A549 treated with Mapracorat at 1 μM for 4 hours (cell line): ENCODE measurements at places on chromosomes 1 and 21. TPM values are rescaled to one million over a fixed set of nuclear protein-coding genes. Genes with fewer than 3 reads are reported as not detected.

OXCT2 gene
- 0.27 to 0.59 TPM (median 0.47 TPM) in 5 replicates for total RNA-seq

LRIG2 gene
- total RNA-seq, result 3.2 to 4.0 TPM (median 4.0 TPM) in 5 replicates

SMPDL3B gene
- 1.0 to 1.5 TPM (median 1.2 TPM) in 5 replicates for total RNA-seq

OR2L5 gene
- not detected in 5 replicates for total RNA-seq

IFI44L gene
- total RNA-seq, result not detected in 5 replicates

GPR157 gene
- 3.0 to 8.1 TPM (median 5.7 TPM) in 5 replicates for total RNA-seq

ZNF648 gene
- not detected in 5 replicates for total RNA-seq

CADM3 gene
- total RNA-seq, result 0.06 to 0.15 TPM (median 0.09 TPM) in 4 of 5 replicates, not detected in the other

KCNK2 gene
- total RNA-seq, result 0.09 to 0.10 TPM in 2 of 5 replicates, not detected in the others

PSEN2 gene
- 27.0 to 31.5 TPM (median 28.5 TPM) in 5 replicates for total RNA-seq

TBX19 gene
- total RNA-seq, result 0.35 to 1.00 TPM (median 0.68 TPM) in 5 replicates

TFAP2E gene
- 0.31 to 0.83 TPM (median 0.58 TPM) in 5 replicates for total RNA-seq

ACTL8 gene
- 1.0 to 2.2 TPM (median 1.9 TPM) in 5 replicates for total RNA-seq

PADI4 gene
- total RNA-seq, result not detected in 5 replicates

REN gene
- total RNA-seq, result not detected in 5 replicates

LCE1A gene
- not detected in 5 replicates for total RNA-seq

SLC25A34 gene
- 0.19 to 0.53 TPM (median 0.30 TPM) in 5 replicates for total RNA-seq

FOXO6 gene
- total RNA-seq, result 0.40 to 1.2 TPM (median 0.80 TPM) in 5 replicates

CLEC20A gene
- not detected in 5 replicates for total RNA-seq

MROH9 gene
- not detected in 5 replicates for total RNA-seq

KRTAP19-3 gene
- total RNA-seq, result not detected in 5 replicates

TNFSF4 gene
- total RNA-seq, result 0.04 to 0.06 TPM in 2 of 5 replicates, not detected in the others

NEK2 gene
- total RNA-seq, result 34.9 to 45.6 TPM (median 44.5 TPM) in 5 replicates

HSPA6 gene
- 1.3 to 8.3 TPM (median 1.7 TPM) in 5 replicates for total RNA-seq

FLG2 gene
- total RNA-seq, result not detected in 5 replicates

PGM1 gene
- 32.4 to 37.4 TPM (median 36.3 TPM) in 5 replicates for total RNA-seq

GUCA2B gene
- total RNA-seq, result 0.46 TPM in 1 of 5 replicates, not detected in the others

FOXD3 gene
- 0.32 to 1.0 TPM (median 0.73 TPM) in 5 replicates for total RNA-seq

KRTAP10-8 gene
- total RNA-seq, result not detected in 5 replicates

GPR37L1 gene
- 0.10 to 0.16 TPM (median 0.15 TPM) in 5 replicates for total RNA-seq

LCE2C gene
- not detected in 5 replicates for total RNA-seq

FCER1G gene
- total RNA-seq, result 0.28 to 0.54 TPM (median 0.34 TPM) in 3 of 5 replicates, not detected in the others

ATG4C gene
- total RNA-seq, result 3.4 to 5.0 TPM (median 3.5 TPM) in 5 replicates

GSTM5 gene
- not detected in 5 replicates for total RNA-seq

BMP8A gene
- total RNA-seq, result 0.18 to 0.22 TPM in 2 of 5 replicates, not detected in the others

ZYG11A gene
- total RNA-seq, result 2.4 to 2.9 TPM (median 2.7 TPM) in 5 replicates

SLC25A24 gene
- 21.2 to 29.7 TPM (median 28.6 TPM) in 5 replicates for total RNA-seq

SLC9C2 gene
- total RNA-seq, result not detected in 5 replicates

FHAD1 gene
- total RNA-seq, result 0.45 to 0.96 TPM (median 0.64 TPM) in 5 replicates

NPHS2 gene
- total RNA-seq, result not detected in 5 replicates

BEND5 gene
- total RNA-seq, result not detected in 5 replicates

LCE3E gene
- 0.30 to 0.54 TPM in 2 of 5 replicates, not detected in the others for total RNA-seq

SLC6A17 gene
- 4.1 to 5.9 TPM (median 5.6 TPM) in 5 replicates for total RNA-seq

KMO gene
- 0.64 to 1.6 TPM (median 1.0 TPM) in 5 replicates for total RNA-seq

XCL1 gene
- total RNA-seq, result not detected in 5 replicates

CD5L gene
- total RNA-seq, result not detected in 5 replicates

UBE2J2 gene
- total RNA-seq, result 34.9 to 47.9 TPM (median 46.3 TPM) in 5 replicates

MRPS21 gene
- 83.1 to 92.1 TPM (median 85.9 TPM) in 5 replicates for total RNA-seq

ATXN7L2 gene
- total RNA-seq, result 1.9 to 2.8 TPM (median 2.3 TPM) in 5 replicates

EDARADD gene
- total RNA-seq, result 2.8 to 4.2 TPM (median 3.4 TPM) in 5 replicates

SRM gene
- total RNA-seq, result 139 to 230 TPM (median 194 TPM) in 5 replicates

DMBX1 gene
- 0.63 to 1.2 TPM (median 0.94 TPM) in 5 replicates for total RNA-seq

DDAH1 gene
- 6.4 to 7.4 TPM (median 7.2 TPM) in 5 replicates for total RNA-seq

DYNLT4 gene
- total RNA-seq, result 0.20 to 0.76 TPM (median 0.45 TPM) in 5 replicates

SIPA1L2 gene
- total RNA-seq, result 5.7 to 6.6 TPM (median 6.3 TPM) in 5 replicates

OPTC gene
- not detected in 5 replicates for total RNA-seq

PHGDH gene
- total RNA-seq, result 64.4 to 93.7 TPM (median 77.2 TPM) in 5 replicates

KRTAP10-2 gene
- total RNA-seq, result not detected in 5 replicates
